ENCODE measurements at places on chromosomes 1 and 21.

GRCh38 chr21:41953831-41954653, at the start of gene C2CD2:
C2CD2 (minus strand) TSS chr21:41954018; CDS start chr21:41953648, 370 bp downstream.
- DNase-seq, result peak; percentile 81

GRCh38 chr1:171122893-171123292, 32.2 kb downstream of the FMO3 start:
- no peak for DNase-seq

GRCh38 chr1:16644193-16644481, 22.6 kb downstream of the RNU1-3 start:
- DNase-seq, result no peak

DNA sequence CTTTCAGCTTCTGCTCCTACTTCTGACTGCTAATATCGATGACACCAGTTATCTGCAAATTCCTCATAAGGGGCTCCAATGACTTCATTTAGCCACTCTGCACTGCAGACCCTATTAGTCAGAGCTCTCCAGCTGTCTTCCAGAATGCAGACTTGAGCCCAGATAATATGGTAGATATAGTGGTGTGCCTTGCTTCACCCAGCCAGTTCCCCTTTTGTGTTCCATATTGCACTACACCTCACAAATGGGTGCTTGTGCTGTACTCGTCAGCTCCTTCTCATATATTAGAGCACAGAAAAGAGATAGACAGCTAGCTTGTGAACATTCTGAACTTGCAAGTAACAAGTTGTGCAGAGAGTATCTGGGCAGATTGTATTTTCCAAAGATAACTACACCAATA, 23.7 kb upstream of the COG2 start:
- DNase-seq, result no peak

DNA sequence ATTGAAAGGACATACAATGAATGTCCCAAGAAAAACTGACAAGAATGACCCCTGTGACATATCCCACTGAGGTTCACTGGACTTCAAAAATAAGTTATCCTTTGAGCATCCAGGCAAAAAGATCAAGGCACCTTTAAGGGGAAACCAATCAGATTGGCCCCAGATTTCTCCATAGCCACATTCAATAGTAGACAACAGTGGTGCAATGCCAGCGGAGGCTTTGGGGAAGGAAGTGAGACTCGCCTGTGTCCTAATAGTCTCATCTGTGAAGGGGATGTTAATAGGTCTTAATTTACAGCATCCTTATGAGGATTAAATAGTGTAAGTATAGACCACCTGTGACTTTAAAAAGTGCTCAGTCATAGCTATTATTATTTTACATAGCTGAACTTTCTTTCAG, 21.5 kb downstream of the RPL5 start:
- DNase-seq, result no peak

DNA sequence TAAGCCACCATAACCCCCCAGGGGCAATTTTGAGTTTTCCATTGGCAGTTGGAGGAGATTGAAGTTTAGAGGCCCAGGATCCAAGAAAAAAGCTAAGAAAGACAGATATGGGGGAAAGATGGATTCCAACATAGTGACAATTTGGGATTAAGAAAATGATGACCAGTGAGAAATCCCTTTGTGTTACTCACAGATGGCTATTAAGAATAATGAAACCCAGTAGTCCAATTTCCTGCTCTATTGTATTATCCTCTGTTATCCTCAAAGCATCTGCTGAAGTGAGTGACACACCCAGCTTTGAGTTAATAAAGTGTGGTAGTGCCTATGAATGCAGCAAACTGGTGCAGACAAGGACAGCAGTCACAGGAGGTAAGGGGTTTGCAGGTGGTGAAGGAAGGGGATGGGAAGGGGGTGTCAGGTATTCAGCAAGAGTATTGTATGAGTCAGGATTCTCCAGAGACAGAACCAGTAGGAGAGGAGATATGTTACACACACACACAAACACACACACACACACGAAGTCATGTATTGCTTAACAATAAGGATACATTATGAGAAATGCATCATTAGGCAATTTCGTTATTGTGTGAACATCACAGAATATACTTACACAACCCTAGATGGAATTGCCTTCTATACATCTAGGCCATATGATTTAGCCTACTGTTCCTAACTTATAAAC, 112.4 kb upstream of the VANGL1 start:
- no peak for DNase-seq

DNA sequence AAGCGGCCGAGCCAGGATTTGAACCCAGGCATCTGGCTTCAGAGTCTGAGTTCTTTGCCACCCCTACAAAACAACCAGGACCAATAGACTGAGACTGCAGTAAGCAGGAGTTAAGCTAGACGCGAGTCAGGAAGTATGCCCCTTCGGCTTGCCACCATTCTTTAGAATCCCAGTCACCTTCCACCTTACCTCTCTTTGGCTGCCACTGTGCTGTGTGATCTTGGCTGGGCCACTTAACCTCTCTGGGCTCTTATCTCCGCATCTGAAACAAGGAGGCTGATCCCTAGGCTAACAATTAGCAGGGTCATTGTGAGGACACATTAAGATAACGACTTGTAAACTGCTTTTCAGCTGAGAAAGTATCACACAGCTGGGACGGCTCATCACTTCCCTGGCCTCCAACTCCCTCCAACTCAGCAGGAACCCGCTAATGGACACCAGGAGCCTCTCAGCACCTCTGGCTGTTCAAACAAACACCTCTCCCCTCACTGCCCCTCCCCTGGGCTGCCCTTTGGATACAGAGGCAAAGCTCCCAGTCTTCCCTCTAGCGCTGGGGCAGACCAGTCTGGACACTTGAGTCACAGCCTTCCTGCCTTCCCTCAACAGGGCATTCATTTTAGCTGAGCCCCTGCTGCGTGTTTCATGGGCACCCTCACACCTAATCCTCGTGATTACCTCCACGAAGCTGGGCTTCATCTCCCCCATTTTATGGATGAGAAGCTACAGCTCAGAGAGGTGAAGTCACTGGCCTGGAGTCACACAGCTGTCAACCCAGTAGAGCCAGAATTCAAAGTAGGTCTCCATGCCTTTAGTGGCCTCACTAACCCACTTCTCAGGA, 83.2 kb downstream of the CAMK2N1 start:
- DNase-seq, result no peak

DNA sequence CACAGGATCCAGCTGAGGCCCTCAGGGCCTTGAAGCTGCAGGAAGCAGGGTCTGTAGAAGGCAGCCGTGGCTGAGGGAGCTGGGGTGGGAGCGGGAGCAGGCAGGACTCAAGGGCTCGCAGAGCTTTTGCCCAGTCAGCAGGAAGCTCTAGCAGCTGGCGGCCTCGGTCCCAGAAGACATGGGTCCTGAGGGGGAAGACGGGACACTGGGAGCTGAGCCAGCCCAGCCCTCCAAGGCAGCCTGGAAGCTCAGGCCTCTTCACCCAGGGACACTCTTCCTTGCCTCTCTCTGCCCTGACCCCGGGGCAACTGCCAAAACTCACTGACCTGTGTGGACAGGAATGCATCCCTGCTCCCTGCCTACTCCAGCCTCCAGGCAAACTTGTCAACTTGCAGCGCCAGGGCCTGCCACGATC, 8.9 kb downstream of the ADGRB2 start:
- DNase-seq, result no peak

- DNase-seq, result no peak
These were observed 204.5 kb downstream of the TM2D1 start for GRCh38 chr1:61520401-61520800.

DNA sequence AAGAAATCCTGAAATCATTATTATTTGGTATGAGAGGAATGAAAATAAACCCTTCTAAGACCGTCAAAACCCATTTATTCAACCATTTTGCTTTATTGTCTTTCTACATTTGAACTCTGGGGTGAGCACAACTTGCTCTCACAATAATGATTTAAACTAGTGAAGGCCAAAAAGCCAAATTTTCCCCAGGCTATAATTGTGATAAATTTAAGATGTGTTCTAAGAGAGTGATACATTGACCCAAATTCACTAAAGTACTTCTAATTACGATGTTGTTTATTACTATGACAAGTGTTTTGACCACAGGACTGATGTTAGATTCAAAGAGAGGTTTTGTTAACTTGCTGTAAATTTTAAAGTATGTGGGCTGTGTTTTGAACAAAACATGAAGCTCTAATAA, 670.9 kb upstream of the NR5A2 start:
- DNase-seq, result no peak

- peak; percentile 68 for DNase-seq
These were observed 5.1 kb downstream of the ZC3H12A start for GRCh38 chr1:37479255-37480124.

DNA sequence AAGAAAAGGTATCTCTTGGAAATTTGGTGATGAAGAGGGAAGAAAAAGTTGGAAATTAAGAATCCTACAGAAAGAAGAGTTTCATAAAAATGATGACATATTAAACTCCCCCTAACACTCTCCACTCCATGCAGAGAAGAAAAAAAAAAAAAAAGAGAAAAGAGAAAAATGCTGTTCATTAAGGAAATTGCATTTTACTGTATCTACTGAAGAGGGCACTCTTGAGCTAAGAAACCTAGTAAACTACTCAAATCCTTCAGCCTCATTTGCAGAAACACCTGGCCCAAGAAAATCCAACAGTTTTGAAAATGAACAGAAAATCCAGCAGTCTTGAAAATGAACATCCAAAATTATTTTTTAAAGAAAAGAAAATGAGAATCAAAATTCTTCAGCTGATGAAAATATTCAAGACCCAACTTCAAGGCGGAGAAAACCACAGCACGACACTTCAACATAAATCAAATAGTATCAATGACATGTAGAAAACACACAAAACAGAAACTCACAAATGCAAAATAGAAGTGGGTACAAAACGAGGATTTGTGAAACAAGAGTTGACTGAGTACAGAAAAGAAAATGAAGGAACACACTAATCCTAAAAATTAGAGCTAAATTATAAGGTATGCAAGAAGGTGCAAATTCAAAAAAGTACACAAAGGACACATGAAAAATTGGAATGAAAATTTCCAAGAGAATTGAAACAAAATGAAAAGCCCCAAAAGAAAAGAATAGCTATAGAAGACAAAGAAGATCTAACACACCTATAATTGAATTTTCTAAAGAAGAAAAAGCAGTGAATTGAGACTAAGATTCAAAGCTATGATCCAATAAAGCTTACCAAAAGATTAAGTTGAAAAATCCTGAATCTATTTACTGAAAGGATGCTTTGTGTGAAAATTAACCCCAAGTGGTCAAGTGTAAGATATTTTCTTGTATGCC, 73.2 kb upstream of the DNAJC6 start:
- DNase-seq, result peak; percentile 59

GRCh38 chr1:179016706-179017382, 8.8 kb upstream of the FAM20B start:
- no peak for DNase-seq

DNA sequence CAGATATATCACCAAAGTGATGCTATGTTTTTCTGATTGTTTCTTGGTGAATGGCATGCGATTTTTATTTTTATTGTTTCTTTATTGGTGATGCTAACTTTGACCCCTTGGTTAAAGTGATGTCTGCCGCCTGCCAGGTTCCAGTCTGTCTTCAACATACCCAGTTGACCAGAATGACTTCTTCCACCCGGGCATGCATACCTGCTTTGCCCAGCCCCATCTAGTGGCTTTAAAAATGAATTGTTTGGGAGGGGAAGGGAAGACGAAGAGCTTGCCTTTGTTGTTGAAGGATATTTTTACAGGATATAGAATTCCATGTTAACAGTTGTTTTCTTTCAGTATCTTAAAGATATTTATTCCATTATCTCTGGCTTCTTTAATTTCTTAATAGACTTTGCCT, 65.1 kb downstream of the ATG4C start:
- DNase-seq, result no peak

- DNase-seq, result no peak
These were observed 151.8 kb downstream of the CAMTA1 start for GRCh38 chr1:6937048-6937447.

DNA sequence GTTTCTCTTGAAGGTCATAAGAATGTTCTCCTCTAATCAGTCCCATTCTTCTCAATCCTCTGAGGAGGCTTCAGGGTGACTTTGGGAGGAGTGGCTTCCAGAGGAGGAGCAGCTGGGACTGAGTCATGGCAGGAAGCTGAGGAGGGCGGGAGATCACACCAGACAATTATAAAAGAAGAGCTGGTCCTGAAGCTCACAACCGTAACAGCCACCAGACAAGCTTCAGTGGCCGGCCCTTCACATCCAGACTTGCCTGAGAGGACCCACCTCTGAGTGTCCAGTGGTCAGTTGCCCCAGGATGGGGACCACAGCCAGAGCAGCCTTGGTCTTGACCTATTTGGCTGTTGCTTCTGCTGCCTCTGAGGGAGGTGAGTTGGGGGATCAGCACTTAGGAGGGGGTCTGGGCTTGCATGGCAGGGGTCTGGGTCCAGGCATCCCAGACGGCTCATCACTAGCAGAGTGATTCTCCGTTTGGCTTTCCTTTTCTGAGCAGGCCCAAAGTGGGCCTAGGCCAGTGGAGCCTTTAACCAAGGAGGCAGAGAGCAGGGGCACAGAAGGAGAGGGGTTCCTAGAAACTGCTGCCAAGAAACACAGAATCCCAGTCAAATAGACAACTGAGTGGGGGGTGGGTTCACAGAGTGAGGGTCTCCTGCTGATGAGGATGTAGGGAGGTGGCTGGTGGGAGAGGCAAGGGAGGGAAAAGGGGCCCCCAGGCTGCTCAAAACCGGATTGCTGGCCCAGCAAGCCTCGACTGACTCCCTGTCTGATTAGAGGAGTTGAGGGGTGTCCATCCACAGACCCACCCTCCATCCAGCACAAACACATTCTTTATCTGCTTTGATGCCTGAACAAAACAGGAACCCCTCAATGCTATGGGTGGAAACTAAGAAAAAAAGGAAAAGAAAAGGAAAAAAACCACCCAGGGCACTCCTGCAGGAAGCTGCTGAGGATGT, at the start of gene ECM1:
Gene ECM1 (plus strand): TSS at position 198 of the 953 bp plus-strand sequence. CDS start 101 bp downstream, at position 299.
- peak; percentile 72 for DNase-seq

GRCh38 chr1:19057784-19058475, 101.5 kb upstream of the IFFO2 start:
- DNase-seq, result no peak

- DNase-seq, result peak; percentile 75
These were observed 15.6 kb upstream of the ZMYM6 start for GRCh38 chr1:35047188-35047858.

- no peak for DNase-seq
These were observed 5.8 kb upstream of the EPS15 start for GRCh38 chr1:51524817-51525216.

GRCh38 chr1:226327761-226328162, 18.8 kb upstream of the LIN9 start:
- DNase-seq, result no peak

GRCh38 chr1:159881622-159882526, 18.1 kb downstream of the CFAP45 start:
- DNase-seq, result peak; percentile 95

- DNase-seq, result no peak
These were observed 54.9 kb upstream of the FMOD start for GRCh38 chr1:203405703-203406438.

GRCh38 chr1:36177589-36178431, 21.9 kb downstream of the MAP7D1 start:
- no peak for DNase-seq

DNA sequence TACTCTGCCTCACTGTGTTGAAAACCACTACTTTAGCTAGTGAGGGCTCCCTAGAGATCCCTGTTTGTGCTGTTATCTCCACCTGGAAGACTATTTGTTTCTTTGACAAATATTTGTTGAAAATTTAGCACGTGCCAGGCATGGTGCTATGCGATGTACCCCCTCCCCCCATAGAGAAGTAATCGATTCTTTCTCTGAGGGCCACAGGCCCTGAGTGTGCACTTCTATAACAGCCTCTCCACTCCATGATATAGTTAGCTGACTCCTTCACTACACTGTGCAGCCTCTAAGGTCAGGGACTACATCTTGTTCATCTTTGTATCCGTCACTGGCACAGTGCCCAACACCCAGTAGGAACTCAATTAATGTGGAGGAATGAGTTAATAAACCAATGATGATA, 17.3 kb upstream of the RBM15 start:
- DNase-seq, result no peak

- DNase-seq, result peak; percentile 17
These were observed 70.4 kb upstream of the TARDBP start for GRCh38 chr1:10941891-10942541.

Measured in kidney capillary endothelial cell (primary cell).